WERI-Rb-1 (cell line): ENCODE measurements at places on chromosomes 6 and 20.

- peak; percentile 88 for DNase-seq
These were observed 27.5 kb upstream of the AFDN start for GRCh38 chr6:167799033-167799821.

GRCh38 chr6:94389218-94389617 lies 969.9 kb upstream of the EPHA7 start:
- no peak for DNase-seq

GRCh38 chr20:44495802-44496481 lies 20.3 kb downstream of the TTPAL start:
- DNase-seq: no peak

GRCh38 chr6:134111062-134111677 lies 58.7 kb upstream of the SLC2A12 start:
- peak; percentile 60 for DNase-seq

- no peak for DNase-seq
These were observed 24.4 kb downstream of the DNAH8 start for GRCh38 chr6:38739532-38739931.

GRCh38 chr20:1405801-1406200 lies 12.9 kb upstream of the FKBP1A start:
- no peak for DNase-seq

DNA sequence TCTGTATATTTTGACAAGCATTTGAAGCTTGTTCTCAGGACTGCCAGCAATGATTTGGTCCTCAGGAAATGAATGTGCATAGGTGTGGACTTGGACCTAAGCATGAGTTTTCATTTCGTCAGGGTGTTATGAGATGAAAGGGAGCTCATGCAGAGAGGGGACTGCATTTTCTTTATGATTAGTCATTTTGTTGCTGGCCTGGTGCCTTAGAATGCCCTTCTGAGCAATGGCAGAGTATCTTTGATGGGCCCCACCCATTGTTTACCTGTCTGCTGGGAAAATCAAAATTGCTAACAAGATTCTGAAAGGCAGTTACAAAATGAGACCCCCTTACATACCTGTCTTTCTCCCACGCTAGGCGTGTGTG lies 51.5 kb upstream of the MTHFD1L start:
- no peak for DNase-seq

DNA sequence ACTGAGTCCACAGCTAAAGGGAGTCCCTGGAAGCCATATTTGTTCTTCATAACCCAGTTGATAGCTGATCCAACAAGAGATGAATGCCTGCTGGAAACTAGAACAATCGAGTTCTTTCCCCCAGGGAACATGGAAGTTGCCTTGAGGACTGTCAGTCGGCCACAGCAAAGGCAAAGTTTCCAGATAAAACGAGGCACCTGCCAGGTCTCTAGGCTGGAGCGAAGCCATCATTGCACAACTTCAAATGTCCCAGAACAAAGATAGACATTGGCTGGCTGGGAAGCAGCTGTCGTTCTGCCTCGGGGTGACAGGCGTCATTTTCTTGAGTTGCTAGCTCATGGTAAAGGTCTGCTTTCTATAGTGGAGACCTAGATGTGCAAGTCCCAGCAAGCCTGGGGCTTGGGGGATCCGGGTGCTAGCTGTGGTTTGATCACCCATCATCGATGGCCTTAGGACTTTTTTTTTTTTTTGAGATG lies 184.4 kb upstream of the ZNF217 start:
- DNase-seq: no peak

GRCh38 chr20:63000958-63001357 lies 5.8 kb downstream of the BHLHE23 start:
- no peak for DNase-seq

DNA sequence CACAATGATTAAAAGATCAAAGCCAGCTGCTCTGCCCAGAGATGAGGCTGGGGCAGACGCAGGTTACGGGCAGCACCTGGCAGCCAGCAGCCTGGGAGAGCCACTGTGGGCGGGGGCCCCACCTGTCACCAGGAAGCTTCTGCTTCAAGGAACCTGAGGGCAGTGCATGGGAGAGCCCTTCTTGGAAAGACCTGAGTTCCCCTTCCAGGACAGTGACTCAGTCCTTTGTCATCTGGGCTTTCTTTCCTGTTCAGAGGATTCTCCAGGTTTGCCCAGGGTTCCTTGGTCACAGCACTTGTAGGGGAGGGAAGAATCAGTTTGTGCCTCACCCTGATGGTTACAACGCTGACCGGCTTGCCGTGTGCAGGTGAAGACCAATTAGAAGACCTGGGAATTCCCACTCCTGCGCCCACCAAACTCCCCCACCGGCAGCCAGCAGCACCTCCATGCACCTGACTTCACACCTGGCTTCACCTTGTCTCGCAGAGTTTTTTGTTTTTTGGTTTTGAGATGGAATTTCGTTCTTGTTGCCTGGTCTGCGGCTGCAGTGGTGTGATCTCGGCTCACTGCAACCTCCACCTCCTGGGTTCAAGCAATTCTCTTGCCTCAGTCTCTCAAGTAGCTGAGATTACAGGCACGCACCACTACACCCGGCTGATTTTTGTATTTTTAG lies 2.0 kb downstream of the ZBP1 start:
- DNase-seq: no peak

DNA sequence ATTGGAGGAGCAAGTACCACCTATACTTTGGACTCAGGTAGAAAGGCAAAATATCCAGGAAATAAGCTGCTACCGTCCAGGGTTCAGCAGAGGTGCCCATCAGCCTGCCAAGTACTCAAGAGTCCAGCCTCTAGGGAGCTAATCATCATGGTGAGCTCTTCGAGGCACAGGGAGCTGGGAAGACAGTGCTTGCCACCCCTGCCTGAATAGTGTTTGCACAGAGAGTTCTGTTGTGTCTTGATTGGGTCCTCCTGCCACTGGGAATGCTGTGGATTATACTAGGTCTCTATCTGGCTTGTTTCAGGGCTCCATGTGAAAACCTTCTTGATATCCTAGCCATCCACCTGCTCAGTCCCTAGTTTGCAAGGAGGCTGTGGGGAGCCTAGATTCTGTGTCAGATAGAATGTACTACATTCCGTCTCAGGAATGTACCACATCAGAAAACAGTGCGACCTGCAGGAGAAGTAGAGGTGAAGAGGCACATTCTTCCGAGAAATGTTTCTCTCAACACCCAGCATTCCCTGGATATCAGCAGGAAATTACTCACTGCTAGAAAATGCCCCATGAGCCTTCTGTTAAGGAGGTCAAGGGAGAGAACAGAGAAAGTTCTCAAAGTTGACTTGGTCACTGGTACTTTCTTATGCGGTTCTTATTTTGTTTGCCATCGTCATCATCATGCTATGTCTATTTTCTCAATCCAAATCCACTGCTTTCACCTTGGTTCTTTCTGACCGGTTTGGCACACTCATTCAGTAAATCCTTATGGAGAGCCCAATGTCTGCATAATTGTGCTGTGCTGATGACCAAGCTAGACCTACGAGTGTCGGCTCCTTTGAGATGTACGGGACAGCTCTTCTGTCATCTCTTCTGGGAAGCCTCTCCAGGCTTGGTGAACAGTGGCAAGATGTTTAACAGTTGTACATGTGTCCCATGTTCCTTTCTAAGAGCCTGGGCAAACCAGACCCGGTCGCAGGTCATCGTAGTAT lies 30.7 kb downstream of the PTPN1 start:
- no peak for DNase-seq

GRCh38 chr20:40861427-40862008 lies 167.1 kb upstream of the TOP1 start:
- no peak for DNase-seq

- no peak for DNase-seq
These were observed 23.5 kb downstream of the CARMIL1 start for GRCh38 chr6:25302677-25303128.

- DNase-seq: no peak
These were observed 1.2 kb downstream of the PSMB8 start for GRCh38 chr6:32842690-32843089.

DNA sequence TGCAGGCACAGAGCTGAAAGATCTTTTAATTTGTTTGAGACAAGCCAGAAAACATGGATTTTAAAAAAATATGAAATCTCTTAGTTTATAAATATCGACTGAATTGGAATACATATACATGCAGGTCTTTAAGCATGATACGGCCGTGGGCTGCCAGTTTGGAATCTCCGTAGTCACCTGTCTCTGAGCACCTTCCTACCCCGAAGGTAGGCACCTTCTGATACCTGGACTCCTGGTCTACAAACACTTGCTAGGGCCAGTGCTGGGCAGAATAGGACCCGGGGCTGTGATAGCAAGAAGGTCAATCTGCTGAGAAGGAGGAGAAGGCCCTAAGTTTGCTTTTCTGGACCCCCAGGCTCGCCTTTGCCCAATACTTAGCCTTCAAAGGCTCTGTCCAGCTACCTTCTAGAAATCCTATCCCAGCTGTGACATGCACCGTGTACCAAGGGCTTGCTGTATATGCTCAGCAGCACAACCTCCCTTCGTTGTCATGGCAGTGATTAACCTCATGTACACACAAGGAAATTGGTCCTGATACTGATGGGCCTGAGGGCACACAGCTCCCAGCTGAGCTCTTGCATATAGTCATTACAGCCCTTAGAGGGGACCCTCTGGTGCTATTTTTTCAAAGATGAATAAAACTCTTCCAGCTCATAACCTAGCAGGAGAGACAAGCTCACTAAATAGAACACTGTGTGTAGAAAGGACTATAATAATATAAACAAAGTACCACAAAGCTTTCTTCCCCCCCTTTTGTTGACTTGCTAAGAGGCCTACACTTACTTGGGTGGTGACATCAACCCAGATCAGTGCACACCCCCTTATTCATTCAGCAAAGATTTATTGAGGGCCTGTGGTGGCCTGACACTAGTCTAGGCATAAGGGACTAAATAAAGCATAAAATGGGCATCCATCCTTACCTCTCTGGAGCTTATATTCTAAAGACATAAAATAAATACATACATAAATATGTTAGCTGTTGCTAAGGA lies 17.7 kb downstream of the SNPH start:
- DNase-seq: no peak

DNA sequence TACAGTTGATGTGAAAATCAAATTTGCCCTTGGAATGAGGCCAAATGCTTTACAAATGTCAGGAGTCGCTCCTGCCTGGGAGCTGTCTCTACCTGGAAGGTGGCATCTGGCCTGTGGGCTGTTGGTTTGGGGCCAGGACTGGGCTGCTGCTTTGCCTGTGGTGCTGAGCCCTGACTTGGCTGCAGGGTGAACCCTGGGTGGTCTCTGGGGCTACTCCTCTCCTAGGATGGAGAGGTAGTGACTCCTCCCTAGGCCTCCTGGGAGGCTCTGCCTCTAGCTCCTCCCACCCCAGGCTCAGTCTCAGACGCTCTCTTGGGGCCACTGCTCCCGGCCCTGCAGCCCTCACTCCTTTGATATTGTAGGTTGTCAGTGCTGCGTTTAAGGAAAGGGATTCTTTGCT lies 47.5 kb downstream of the EFCAB8 start:
- DNase-seq: no peak

GRCh38 chr6:25927756-25928216 lies 2.7 kb downstream of the SLC17A2 start:
- DNase-seq: no peak
